DND-41 (cell line): ENCODE measurements at places on chromosomes 7 and 10.

- DNase-seq: no peak
Observed at GRCh38 chr7:38756521-38756920, 125.3 kb upstream of the AMPH start.

DNA sequence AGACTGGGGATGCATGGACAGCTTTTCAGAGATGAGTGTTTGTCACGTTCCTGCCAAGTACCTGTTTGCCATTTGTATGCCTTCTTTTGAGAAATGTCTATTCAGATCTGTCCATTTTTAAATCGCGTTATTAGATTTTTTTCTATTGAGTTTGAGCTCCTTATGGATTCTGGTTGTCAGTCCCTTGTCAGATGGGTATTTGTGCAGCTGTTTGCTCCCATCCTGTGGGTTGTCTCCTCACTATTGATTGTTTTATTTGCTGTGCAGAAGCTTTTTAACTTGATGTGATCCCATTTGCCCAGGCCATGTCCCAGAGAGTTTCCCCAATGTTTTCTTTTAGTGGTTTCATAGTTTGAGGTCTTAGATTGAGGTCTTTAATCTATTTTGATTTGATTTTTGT is 5.5 kb upstream of the PRKAR1B start:
- no peak for DNase-seq

DNA sequence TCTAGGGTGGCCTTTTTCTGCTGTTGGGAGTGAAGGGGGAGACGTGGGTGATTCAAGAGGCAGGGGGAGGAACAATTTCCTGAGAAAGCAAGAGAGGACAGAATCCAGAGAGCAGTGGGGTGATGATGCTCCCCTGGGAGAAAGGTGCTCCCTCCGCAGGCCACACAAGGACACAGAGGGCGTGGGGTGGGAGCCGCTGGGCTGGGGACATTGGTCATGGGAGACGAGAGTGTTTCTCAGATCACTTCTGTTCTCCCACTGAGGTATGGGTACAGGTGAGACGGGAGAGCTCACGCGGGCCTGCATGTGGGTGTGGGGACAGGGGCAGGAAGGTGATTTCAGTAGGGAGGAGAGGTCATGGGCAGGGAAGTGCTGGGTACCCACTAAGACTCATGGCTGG is 259.5 kb upstream of the CTBP2 start:
- no peak for DNase-seq

DNA sequence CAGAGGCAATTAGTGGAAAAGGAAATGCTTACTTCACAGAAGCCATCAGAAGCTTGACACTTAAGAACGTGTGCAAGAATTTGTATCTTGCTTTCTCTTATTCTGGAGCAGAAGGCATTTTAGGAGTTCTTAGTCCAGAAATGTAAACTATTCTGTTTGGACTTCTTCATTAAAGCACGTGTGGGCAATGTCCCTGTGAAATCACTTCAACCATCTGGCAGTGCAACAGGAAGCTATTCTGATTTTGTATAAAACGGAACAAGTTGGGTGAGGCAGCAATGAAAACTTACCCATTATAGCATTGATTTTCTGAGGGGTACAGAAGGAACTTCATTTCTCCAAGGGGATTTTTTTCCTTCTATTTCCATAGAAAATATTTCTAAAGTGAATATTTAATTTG is 21.3 kb upstream of the ARHGAP21 start:
- DNase-seq: no peak

GRCh38 chr7:121101621-121102020 is 113.1 kb downstream of the CPED1 start:
- no peak for DNase-seq

DNA sequence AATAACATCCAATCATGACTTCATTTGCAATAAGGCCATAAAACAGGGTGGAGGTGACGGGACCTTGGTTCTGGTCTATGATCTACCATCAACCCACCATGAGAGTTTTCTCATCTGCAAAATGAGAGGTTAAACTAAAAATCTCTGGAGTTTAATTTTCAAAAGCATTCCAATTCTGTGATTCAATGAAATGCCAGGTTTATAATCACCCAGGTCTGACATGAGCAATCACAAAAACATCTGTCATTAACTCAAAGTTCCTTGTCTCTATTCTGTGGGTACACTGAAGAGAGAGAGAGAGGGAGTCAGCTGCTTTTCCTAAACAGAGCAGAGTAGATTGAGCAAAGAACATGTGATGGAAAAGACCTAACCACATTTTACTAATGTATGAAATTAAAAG is 75.4 kb downstream of the NUDCD3 start:
- DNase-seq: no peak

- no peak for DNase-seq
Observed at GRCh38 chr10:84407388-84408049, 79.1 kb downstream of the CCSER2 start.

- DNase-seq: no peak
Observed at GRCh38 chr7:72413886-72414285, 1.7 kb upstream of the CALN1 start.

DNA sequence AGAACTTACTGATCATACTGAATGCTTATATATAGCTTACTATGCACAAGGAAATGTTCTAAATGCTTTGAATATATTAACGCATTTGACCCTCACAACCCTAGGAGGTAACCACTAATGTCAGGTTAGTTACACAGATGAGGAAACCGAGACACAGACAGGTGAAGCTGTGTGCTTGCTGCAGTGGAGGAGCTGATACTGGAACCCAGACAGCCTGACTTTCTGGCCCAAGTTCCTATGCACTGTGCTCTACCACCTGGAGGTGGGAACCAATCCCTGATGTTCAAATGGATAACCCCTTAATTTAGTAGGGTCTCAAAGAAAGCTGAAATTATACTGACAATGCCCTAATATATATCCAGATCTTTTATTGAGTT is 119.6 kb downstream of the SORBS1 start:
- no peak for DNase-seq

- no peak for DNase-seq
Observed at GRCh38 chr10:103958996-103959395, 7.9 kb upstream of the SLK start.

DNA sequence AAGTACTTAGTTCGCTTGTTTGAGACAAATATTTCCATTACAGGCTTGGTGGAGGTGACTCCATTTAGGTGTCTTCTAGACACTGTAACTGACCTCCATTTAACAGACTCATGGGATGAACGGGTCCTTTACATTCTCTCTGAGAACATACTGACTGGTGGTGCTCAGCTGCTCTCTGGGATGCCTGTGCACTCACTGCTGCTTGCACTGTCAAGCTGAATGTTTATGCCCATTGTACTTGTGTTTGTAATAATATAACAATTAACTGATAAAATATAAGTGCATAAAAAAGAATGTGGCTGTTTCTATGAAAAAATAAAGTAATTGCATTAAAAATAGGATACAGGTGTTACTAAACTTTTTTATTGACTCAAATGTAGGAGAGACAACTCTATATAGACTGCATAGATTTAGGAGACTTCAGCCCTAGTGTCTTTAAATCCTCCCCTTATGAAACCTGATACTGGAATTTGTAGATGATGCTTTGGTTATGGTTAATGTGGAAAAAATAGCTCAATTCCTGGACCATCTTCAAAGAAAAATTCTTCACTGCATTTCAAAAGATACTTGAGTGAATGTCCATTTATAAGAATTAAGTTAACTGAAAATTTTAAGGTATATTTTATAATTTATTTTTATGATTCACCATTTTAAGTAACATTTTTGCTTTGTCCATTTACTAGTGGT is 85.4 kb downstream of the CDK14 start:
- no peak for DNase-seq

- no peak for DNase-seq
Observed at GRCh38 chr10:69398466-69398865, 18.3 kb downstream of the TACR2 start.

GRCh38 chr7:22578007-22578733 is 78.2 kb upstream of the STEAP1B start:
- no peak for DNase-seq

GRCh38 chr10:35903021-35903420 is 260.9 kb upstream of the FZD8 start:
- DNase-seq: no peak

DNA sequence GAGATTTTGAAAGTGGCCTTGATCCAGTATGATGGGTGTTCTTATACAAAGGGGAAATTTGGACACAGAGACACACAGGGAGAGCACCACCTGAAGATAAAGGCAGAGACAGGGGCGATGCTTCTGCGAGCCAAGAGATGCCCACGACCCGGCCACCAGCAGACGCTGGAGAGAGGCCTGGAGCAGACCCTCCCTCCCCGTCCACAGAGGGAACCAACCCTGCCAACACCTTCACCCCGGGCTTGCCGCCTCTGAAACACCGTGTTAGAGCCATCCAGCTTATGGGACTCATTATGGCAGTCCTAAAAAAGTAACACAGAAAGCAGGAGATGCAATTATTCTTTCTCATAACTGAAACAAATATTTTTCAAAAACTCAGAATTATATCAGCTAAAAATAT is 303.3 kb upstream of the SHH start:
- no peak for DNase-seq

DNA sequence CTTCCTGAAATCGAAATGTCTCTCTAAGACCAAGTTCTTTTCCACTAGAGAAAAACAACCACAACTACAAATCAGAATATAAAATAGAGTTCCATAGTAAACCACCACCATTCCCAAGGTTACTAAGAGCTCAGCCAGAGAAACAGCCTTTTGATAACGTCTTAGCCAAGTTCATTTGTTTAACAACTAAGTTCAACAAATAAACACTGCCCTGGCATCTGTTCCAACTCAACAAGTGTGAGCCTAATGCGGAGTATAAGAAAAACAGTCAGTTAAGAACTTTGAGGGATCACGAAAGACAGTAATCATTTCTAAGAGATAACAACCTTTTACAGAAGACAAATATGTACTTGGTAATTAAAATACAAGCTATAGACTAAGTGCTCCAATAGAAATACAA is 77.3 kb downstream of the CALD1 start:
- DNase-seq: no peak

GRCh38 chr10:54799506-54799905 is 1.5 kb downstream of the PCDH15 start:
- no peak for DNase-seq

DNA sequence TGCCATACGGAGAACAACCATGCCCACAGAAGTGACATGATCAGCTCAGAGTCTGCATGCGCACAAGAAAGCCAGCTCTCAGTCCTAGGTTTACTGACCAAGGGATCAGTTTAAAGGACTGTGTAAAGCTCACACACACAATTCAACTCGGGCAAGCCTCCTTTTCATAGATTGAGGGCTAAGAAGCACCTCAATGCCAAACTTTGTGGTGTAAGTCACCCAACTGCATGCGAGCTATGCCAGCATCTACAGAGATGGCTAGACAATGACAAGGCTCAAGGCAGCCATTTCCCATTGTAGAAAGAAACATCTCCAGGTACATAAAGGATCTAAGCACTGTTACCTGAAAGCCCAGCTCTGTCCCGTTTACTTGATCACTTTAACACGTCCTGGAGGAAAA is 36.8 kb downstream of the GPAM start:
- no peak for DNase-seq

- no peak for DNase-seq
Observed at GRCh38 chr10:79277579-79278269, 69.5 kb upstream of the PPIF start.

GRCh38 chr7:29352041-29352440 is 157.5 kb downstream of the CHN2 start:
- no peak for DNase-seq

GRCh38 chr7:22418251-22419046 is 61.5 kb upstream of the RAPGEF5 start:
- no peak for DNase-seq

DNA sequence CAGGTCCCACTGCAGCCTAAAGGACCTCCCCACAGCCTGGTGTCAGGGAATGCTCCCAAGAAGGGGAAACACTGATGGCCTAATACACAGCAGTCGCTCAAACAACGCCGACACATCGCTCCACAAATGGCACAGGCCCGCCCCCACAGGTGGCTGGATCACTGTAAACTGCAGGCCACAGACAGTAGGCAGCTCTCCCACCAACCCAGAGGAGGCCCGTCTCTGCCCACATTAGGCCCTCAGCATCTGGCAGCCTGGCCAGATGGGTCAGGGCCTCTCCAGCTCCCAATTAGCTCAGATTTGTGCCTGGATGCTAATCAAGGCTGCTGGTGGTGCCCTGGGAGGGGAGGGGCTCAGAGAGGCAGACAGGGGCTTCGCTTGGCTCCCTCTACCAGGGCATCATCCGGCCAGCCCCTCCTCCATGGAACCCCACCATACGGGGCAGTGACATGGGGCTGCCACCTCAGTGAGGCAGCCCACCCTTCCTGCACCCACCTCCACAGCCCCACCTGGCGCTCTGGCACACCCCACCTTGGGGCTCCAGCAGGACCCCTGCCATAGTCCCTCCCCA is 42.7 kb downstream of the CAMK2B start:
- no peak for DNase-seq

DNA sequence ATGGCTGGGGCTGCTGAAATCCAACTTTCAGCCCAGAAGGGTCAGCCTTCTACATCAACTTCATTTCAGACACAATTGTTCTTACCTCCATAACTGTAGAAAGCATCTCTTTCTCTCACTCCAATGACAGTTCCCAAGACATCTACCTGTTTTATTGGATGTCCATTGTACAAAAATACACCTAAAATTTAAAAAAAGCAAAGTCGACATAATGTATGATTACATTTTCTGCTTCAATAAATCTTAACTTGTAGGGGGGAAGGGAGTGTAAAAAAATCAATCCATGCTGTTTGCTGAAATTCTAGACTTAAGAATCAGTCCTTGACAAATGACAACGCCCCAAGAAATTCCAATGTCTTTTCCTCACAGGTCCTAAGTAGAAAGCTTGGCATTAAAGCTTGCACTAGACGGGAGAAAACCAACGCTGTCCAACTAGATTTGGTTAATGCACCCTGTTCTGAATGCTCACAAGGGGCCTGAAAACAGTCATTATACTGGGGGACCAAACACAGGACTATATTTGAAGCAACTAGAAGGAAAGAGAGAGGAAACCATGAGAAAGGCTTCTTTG is 7.5 kb downstream of the STN1 start:
- DNase-seq: no peak

DNA sequence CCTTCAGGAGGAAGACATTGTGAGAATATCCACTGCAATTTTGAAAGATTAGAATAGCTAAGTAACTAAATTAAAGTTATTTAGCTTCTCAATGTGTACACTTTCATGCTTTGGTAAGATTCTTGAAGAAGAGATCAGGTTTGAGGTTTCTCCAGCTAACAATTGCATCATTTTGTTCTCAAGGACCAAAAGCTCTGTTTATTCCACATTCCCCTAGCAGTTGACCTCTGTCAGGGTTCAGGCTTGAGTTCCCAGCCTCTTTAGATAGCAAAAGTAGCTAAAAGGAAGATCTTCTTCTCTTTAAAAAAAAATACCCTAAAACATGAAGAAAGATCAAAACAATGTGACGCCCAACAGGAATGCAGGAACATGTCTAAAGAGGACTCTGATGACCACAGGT is 179.4 kb upstream of the IGFBP3 start:
- DNase-seq: no peak

DNA sequence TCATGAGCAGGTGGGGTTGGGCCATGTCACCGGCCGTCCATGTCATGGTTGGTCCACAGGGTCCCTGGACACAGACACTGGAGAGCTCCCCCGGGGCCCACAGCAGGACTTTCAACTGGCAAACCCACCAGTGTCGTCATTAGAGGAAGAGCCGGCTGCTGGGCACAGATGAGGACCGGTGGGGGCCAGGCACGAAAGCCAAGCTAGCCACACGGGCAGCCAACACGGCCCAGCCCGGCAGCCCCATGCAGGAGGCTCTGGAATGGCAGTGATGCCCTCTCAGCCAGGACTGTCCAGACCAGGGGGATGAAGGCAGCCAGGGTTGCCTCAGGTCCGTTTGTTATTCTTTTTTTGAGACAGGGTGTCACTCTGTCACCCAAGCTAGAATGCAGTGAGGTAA is 21.1 kb upstream of the UNCX start:
- DNase-seq: no peak

GRCh38 chr10:37930423-37930822 is 46.0 kb downstream of the ZNF25 start:
- no peak for DNase-seq
